ENCODE measurements at places on chromosomes 7 and 10.

DNA sequence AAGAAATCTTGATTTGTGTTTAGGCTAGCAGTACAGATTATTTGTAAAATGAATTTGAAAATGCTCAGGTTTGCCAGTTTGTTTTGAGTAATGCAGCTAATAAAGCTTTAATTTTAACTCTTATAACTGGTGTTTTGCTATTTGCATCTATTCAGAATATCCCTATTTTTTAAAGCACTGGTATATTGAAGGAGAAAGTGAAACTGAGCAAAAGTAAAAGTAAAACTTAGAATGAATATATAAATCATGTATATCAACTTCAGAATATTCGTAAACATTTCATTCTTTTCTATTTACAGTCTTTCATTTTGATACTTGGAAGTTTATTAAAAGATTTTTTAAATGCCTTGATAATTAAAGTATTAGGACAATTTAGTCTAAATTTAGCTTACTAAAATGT lies 26.2 kb downstream of the TASOR2 start:
- H3K4me1 ChIP-seq, result peaks cover 44% of the 10 kb centered on the region
- peaks cover 23% of the 10 kb centered on the region for H3K36me3 ChIP-seq
- no peak for DNase-seq
- H3K27me3 ChIP-seq, result no peaks in the 10 kb centered on the region
- H3K4me3 ChIP-seq, result peak overlapping the region; percentile 57

DNA sequence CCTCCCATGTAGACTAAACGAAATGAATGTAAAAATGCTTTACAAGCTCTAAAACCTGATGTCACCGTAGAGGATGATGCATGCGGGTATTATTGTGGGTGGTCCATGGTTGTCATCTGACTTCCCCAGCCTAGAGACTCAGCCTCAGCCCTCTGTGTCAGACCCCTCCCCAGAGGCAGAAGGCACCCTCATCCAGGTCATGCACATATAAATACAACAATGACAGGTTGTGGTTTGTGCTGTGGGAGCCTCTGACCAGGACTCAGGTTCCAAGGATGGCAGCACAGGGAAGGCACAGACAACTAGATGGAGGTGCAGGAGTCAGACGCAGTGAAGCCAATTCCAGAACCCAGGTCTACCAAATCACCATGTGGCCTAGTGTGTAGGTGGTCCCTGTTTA lies 3.3 kb upstream of the NODAL start:
- H3K4me1 ChIP-seq, result peaks cover 9% of the 10 kb centered on the region
- H3K27ac ChIP-seq, result no peak overlapping the region
- H3K36me3 ChIP-seq, result no peaks in the 10 kb centered on the region
- H3K27me3 ChIP-seq, result peaks cover 52% of the 10 kb centered on the region

DNA sequence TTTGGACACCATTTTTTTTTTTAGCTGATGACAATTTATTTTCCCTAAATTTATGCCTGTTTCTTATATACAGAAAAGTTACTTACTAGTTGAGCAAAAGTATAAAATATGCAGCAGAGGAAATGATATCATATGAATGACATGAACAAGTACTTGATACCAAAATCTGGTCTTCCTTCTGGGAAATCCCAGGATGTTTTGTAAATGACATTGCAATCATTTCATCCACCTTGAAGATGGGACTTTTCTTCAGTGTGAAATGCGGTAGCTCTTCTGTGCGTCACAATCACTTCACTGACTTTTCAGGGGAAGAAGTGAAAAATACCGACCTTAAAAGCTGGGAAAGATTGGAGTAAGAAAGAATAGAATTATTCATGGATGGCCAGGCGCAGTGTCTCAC lies 23.8 kb downstream of the C1QL3 start:
- no peaks in the 10 kb centered on the region for H3K27me3 ChIP-seq
- no peak for DNase-seq
- H3K36me3 ChIP-seq, result peaks cover 10% of the 10 kb centered on the region
- no peak overlapping the region for H3K4me3 ChIP-seq

GRCh38 chr7:137850972-137851945 lies 4.5 kb upstream of the DGKI start:
- H3K4me3 ChIP-seq, result no peak overlapping the region
- no peaks in the 10 kb centered on the region for H3K36me3 ChIP-seq
- H3K27ac ChIP-seq, result no peak overlapping the region
- DNase-seq, result no peak
- H3K4me1 ChIP-seq, result peaks cover 7% of the 10 kb centered on the region

- no peak for DNase-seq
- H3K4me1 ChIP-seq, result no peaks in the 10 kb centered on the region
- no peak overlapping the region for H3K27ac ChIP-seq
- H3K27me3 ChIP-seq, result no peaks in the 10 kb centered on the region
- H3K36me3 ChIP-seq, result no peaks in the 10 kb centered on the region
- H3K4me3 ChIP-seq, result no peak overlapping the region
Observed at GRCh38 chr10:17161775-17162174, 32.2 kb upstream of the CUBN start.

GRCh38 chr7:93981480-93981874 lies 22.7 kb downstream of the BET1 start:
- H3K27ac ChIP-seq, result no peak overlapping the region
- H3K4me3 ChIP-seq, result peak overlapping the region; percentile 64
- peaks cover 3% of the 10 kb centered on the region for H3K27me3 ChIP-seq
- H3K36me3 ChIP-seq, result peaks cover 1% of the 10 kb centered on the region

DNA sequence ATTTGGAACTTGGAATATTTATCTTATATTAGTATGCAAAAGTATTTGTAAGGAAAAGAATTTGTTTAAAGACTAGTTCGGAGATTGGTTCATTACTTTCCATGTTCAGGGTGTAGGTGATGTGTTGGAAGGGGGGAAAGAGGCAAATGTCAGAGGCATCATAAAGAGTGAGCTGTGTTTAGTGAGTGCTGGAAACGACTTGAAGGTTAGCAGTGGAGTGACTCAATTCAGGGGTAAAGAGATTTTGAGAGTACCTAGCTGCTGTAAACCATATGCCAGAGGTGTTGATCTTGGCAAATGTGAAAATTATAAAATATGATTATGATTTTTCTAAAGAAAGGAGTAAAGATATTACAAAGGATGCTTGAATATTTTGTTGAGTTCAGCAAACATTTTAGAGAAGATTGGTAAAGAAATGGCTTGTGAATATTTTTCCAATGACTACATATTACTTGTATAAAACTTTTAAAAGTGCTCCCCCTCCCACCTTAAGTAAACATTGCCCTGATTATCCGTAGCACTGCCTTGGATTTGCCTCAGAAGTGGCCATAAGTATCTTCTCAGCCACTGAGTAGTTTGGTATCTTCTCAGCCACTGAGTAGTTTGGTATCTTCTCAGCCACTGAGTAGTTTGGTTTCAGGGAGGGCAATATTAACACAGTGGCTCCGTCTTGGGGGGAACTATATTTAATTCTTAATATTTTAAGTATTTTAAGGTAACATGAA lies 51.5 kb downstream of the ZNRF2 start:
- H3K27ac ChIP-seq, result no peak overlapping the region
- H3K4me1 ChIP-seq, result peaks cover 42% of the 10 kb centered on the region
- no peaks in the 10 kb centered on the region for H3K27me3 ChIP-seq
- no peak for DNase-seq
- no peak overlapping the region for H3K4me3 ChIP-seq

DNA sequence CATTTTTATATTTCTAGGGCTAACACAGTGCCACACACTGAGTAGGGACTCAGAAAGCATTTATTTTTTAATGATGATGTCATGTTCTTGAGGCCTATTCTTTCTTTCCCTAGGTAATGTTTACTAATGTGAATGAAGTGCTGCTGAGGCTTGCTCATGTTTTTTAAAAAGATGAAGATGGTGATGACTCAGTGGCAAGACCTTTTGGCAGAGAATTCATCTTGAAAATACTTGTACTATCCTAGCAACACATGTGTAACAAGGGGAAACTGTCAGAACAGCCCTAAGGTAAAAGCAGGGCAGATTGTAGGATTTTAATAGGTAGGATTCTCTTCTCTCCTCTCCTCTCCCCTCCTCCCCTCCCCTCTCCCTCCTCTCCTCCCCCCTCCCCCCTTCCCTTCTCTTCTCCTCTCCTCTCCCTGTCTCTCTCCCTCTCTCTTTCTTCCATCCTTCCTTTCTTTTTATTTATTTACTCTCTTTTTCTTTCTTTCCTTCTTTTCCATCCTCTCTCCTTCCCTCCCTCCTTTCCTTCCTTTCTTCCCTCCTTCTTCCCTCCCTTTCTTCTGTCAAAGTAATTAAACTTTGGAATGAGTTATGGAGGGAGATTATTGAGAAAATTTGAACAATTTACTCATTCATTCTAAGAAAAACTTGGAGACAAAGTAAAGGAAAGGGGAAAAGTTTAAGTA lies 75.3 kb downstream of the ZNF92 start:
- H3K36me3 ChIP-seq, result no peaks in the 10 kb centered on the region
- no peaks in the 10 kb centered on the region for H3K4me1 ChIP-seq
- DNase-seq, result no peak
- no peaks in the 10 kb centered on the region for H3K27me3 ChIP-seq

DNA sequence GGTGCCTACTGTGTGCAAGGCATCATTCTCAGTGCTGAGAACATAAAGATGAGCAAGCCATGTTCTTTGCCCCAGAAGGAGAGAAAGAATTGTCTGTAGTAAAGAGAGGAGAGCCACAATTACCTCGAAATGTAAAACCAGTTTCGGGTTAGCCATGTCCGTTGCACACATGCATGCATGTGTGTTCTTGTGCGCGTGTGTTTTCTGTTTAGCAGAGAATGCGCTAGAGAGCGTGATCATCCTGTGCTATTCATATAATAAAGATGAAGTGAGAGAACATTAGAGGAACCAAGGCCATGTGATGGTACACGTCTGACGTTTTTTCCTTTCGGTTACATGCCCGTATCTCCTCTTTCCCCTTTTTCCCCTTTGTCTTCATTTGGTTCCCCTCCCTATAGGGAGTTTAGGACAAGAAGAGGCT lies 158.2 kb downstream of the CELF2 start:
- H3K36me3 ChIP-seq, result peaks cover 84% of the 10 kb centered on the region
- no peak overlapping the region for H3K27ac ChIP-seq
- H3K4me1 ChIP-seq, result peaks cover 82% of the 10 kb centered on the region
- H3K27me3 ChIP-seq, result no peaks in the 10 kb centered on the region

GRCh38 chr10:51596695-51597094 lies 102.7 kb downstream of the CSTF2T start:
- H3K36me3 ChIP-seq, result no peaks in the 10 kb centered on the region
- H3K4me3 ChIP-seq, result no peak overlapping the region
- H3K4me1 ChIP-seq, result no peaks in the 10 kb centered on the region
- no peak for DNase-seq
- H3K27me3 ChIP-seq, result no peaks in the 10 kb centered on the region

DNA sequence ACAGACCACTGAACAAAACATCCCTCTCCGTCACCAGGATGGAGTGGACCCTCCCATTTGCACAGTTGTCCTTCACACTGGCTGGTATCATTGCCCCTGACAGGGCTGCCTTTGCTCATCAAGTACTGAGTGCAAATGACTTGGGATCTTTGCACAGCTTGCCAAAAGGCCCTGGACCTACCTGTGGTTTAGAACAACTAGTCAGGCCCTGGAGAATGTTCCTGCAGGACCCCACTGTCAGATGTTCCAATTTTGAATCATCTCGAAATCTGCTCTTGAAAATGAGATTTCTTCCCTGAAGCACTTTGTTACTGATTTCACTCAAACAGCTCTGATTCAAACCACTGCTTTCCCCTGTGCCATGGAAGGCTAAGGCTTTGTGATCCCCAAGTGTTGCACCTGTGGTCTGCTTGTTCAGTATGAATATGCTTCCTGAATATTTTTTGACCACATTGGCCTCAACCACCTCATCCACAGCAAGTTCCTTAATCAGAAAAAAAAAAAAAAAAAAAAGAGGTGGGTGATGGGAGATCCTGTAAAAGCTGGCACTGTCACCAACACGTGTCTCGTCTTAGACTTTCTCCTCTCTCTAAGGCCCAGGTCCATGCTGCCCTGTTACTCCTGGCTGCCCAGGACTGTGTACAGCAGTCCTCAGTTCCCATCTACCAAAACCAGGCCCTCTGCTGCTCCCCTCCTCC lies 2.7 kb upstream of the AOAH start:
- H3K4me3 ChIP-seq, result no peak overlapping the region
- DNase-seq, result peak; percentile 70
- peak overlapping the region; percentile 76 for H3K27ac ChIP-seq
- H3K36me3 ChIP-seq, result peaks cover 47% of the 10 kb centered on the region

- no peak overlapping the region for H3K4me3 ChIP-seq
- H3K27me3 ChIP-seq, result no peaks in the 10 kb centered on the region
- no peak for DNase-seq
- no peaks in the 10 kb centered on the region for H3K36me3 ChIP-seq
Observed at GRCh38 chr7:41501466-41501865, 201.4 kb downstream of the INHBA start.

DNA sequence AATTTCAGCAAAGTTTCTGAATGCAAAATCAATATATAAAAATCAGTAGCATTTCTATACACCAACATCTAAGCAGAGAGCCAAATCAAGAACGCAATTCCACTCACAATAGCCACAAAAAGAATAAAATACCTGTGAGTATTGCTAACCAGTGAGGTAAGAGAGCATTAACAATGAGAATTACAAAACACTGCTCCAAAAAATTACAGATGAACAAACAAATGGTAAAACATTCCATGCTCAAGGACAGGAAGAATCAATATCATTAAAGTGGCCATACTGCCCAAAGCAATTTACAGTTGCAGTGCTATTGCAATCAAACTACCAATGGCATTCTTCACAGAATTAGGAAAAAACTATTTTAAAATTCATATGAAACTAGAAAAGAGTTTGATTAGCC lies 61.5 kb downstream of the HECTD2 start:
- H3K4me1 ChIP-seq, result no peaks in the 10 kb centered on the region
- DNase-seq, result no peak
- no peaks in the 10 kb centered on the region for H3K27me3 ChIP-seq
- no peak overlapping the region for H3K4me3 ChIP-seq
- no peak overlapping the region for H3K27ac ChIP-seq

DNA sequence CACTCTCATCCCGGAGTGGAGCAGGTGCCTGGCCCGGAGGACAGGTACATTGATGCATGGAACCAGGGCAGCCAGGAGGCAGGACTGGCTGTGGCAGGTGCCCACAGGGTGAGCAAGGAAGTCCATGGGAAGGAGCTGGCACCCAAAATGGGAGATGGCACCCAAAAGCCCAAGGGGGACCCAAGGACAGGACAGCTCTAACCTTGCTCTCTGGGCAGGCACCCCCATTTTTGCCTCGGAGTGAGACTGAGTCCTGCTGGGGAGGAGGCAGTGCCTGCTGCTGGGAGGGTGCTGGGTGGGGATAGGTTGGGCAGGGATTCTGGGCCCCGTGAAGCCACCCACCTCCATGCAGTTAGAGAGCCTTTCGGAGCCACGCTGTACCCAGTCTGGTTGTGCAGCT lies 234.5 kb downstream of the TCERG1L start:
- no peak overlapping the region for H3K27ac ChIP-seq
- peaks cover 10% of the 10 kb centered on the region for H3K4me1 ChIP-seq
- DNase-seq, result no peak
- H3K36me3 ChIP-seq, result no peaks in the 10 kb centered on the region

GRCh38 chr10:132130286-132131265 lies 56.2 kb upstream of the DPYSL4 start:
- no peak for DNase-seq
- H3K4me3 ChIP-seq, result no peak overlapping the region
- H3K27me3 ChIP-seq, result peaks cover 22% of the 10 kb centered on the region
- H3K27ac ChIP-seq, result no peak overlapping the region
- no peaks in the 10 kb centered on the region for H3K4me1 ChIP-seq

Data from activated CD8-positive, alpha-beta memory T cell treated with anti-CD3 and anti-CD28 coated beads, Interleukin-2, amount 10 ng/mL, durations not matched to agents 7 days and 5 days (primary cell).